ENCODE measurements at places on chromosomes 11 and 22.

- no peak for DNase-seq
Measured at GRCh38 chr22:44523981-44524759, 26.1 kb upstream of the RTL6 start.

DNA sequence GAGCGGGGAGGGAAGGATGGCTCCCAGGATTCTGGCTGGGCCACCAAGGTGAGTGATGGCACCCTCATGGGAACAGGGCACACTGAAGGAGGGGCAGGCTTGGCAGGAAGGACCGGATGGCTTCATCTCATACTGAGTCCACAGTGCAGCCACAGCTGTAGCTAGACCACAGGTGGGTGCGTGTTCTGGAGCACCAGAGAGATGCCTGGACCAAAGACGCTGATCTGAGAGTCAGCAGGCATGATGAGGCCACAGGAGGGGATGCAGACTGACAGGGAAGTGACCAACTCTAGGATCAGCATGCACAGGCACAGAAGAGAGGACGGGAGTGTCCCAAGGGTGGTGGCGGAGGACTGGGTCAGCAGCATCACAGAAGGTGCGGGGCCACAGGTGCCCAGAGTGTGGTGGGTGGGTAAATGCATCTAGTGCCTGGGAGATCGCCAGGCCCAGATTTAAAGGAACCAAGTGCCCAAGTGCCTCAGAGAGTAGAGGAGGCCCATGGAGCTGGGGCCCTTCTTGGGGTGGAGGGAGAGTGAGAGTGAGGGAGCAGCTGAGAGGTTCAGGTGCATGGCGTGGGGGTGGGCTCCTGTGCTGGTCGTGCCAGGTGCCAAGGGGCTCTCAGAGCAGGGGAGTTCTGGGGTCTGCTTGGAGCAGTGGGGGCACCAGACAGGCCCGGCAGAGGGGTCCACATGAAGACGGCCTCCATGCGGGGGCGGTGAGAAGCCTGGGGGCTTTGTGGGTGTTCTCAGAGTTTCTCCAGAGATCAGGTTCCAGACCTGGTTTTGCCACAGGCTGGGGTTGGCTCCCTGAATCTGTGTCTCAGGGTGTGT, 113.7 kb downstream of the CEP164 start:
- no peak for DNase-seq

DNA sequence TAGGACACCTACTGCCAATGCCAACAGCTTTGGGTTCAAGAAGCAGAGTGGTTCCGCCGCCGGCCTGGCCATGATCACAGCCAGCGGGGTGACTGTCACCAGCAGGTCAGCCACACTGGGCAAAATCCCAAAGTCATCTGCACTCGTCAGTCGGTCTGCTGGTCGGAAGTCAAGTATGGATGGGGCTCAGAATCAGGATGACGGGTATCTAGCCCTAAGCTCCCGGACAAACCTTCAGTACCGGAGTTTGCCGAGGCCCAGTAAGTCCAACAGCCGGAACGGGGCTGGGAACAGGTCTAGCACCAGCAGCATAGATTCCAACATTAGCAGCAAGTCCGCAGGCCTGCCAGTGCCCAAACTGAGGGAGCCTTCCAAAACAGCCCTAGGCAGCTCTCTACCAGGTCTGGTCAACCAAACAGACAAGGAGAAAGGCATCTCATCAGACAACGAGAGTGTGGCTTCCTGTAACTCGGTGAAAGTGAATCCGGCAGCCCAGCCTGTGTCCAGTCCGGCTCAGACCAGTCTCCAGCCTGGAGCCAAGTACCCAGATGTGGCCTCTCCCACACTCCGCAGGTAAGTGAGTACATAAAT, 115.1 kb downstream of the DBX1 start:
- DNase-seq: no peak

- no peak for DNase-seq
Measured at GRCh38 chr11:96869207-96869606, 479.4 kb downstream of the JRKL start.

GRCh38 chr11:75189911-75190310, 39.0 kb downstream of the SLCO2B1 start:
- DNase-seq: no peak

DNA sequence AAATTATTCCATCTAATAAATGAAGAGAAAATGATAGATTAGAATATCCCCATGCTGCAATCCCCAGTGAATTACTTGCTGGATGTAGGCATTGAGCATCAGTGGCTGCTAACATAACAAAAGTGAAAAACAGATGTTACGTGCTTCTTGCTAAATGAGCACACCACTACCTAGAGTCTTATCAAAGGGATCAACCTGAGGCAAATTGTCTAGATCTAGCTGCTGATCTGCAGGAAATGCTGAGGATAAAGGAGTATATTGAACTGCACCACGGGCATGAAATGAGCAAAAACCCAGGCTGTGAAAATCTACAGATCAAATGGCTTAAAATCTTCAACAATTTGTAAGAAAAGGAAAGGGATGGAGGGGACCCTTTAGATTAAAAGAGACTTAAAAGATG, 45.3 kb upstream of the SCUBE2 start:
- no peak for DNase-seq

- DNase-seq: no peak
Measured at GRCh38 chr22:20852076-20852475, 6.5 kb downstream of the PI4KA start.

DNA sequence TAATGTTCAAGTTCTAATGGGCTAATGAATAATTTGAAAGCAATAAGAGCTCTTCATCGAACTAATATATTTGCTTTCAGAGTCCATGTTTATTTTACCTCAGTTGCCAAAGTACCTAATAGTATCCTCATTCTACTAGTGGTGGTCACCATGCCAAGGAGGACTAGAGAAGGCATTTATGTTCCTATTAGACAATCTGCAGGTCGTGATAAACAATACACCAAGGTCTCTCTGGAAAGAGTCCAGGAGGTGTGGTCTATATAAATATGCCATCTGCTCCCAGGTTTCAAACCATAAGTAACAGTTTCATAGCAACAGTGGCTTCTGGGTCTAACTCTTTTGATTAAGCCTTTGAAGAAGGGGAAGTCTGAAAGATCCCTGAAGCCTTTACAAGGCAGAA, 42.9 kb downstream of the ARFGAP3 start:
- no peak for DNase-seq

DNA sequence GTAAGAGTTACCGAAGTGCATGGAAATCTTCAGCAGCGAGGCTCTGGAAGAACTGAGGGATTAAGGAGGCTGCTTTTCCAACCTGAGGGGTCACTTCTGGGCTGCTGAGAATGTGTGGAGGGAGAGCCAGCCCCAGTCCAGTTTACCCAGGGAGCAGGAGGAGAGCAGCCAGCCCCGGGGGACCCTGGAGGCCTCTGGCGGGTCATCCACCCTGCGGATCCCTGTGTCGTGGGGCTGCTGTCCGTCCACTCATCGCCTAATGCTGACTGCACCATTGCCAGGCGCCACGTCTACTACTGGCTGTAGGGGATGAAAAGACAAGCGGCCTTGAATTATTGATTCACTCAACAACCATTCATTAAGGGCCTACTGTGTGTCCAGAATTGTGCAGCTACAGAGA, 228.7 kb upstream of the TBCEL start:
- no peak for DNase-seq

DNA sequence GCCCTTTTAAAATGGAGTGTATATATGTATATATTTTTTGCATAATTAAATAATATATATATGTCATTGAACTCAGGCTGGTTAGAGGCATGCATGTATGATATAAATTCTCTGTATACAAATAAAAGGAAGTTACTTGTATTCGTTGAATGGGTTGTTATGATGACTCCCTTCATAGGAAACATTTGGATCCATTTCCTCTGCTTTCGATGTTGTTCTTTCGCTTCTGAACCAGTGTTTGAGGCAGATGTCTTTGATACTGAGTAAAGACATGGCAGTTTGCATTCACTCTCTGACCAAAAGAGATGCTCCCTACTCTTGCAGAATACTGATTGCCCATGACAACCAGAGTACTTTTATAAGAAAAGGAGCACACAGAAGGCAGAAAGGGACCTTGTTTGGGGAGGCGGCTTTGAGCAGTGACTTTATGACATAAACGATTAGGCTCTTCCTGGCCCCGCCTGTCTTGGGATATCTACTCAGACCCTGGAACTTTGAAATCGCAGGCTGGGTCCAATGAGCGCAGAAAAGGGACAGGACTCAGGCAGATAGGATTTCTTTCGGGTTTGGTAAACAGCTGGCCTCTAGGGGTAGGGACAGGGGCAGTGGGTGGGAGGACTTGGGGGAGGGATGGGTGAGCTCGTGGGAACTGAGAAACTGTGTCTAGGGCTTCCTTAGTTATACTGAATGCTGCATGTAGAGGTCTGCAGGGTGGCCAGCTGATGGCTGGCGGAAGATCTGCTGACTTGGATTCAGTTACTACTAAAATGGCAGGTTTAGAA, 23.2 kb downstream of the TIMP3 start:
- no peak for DNase-seq

DNA sequence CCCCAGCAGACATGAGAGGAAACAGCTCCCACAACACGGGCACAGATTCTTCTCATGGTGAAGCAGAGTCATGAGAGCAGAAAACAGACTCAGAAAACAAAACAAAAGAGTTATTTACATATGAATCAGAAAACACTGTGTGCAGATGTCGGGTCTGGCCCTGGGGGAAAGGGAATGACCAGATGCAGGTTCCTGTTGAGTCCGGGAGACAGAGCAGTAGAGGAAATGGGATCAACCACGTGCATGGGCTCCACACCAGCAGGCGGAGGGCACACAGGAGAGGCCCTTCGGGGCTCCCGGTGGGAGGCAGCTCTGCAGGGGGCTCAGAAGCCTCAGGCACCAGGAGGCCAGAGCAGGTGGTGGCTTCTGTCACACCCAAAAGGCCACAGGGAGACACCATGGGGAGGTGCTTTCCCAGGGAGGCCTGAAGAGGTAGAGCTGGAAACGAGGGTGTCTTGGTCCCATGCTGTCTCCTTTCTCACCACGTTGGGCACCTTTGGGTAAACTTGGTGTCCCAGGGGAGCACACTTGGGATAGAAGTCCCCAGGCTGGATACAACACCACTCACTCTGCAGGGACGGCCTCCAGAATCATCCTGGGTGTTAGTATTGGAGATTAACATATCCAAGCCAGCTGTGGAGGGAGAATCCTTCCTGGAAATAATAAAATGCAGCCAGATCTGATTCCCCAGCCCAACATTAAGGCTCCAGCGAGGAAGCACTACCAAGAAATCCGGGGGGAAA, 764.7 kb downstream of the BRD1 start:
- DNase-seq: no peak

GRCh38 chr11:15500643-15501042, 385.9 kb downstream of the INSC start:
- no peak for DNase-seq

- DNase-seq: no peak
Measured at GRCh38 chr22:30047364-30047738, 32.9 kb upstream of the HORMAD2 start.

DNA sequence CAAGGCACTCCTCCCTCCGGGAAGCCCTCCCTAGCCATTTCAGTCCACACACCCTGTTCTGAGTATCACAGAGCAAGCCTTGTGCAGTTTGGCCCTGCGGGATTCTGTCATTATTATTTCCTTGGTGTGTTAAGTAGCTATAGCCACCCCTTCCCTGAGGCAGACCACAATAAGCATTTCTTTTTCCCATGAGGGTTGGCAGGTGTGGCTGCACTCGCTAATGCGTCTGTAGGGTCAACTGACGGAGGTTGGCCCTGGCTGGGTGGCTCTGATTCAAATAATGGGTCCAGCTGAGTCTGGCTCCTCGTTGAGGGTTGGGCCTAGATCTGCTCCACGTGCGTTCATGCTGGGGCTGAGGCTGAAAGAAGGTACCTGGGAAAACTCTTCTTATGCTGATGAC, 5.1 kb downstream of the F2 start:
- no peak for DNase-seq

DNA sequence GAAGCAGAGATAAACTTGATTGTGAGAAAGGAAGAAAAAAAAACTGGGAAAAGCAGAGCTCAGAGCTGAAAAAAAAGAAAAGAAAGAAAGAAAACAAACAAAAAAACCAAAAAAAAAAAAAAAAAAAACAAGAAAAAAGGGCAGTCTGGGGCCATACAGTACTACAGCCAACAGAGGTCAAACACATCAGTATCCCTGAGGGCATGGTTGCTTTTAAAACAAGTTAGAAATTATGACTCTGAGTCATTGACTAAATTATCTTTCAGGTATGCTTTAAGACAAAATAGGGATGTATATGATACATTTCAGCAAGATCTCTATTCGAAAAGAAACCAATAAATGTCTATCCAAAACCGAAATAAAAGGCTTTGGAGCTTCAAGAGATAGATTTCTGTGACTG, 37.1 kb upstream of the TLCD5 start:
- DNase-seq: no peak

GRCh38 chr22:44142421-44143104, 38.2 kb upstream of the PARVG start:
- DNase-seq: no peak

GRCh38 chr11:9139628-9140357, 48.4 kb upstream of the SCUBE2 start:
- DNase-seq: no peak

DNA sequence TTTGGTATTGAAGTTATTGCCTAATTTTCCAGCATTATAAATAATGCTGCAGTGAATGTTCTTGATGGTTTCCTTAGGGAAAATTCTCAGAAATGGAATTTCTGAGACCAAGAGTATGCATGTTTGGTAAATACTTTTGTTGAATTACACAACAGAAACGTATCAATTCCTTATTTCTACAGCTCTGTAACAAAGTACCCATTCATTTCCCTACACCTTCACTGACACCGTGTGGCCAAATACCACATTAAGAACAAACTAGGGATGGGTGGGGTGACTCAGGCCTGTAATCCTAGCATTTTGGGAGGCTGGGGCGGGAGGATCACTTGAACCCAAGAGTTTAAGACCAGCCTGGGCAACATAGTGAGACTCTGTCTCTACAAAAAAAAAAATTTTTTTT, 21.8 kb downstream of the MCAM start:
- DNase-seq: no peak

- no peak for DNase-seq
Measured at GRCh38 chr11:123905826-123906225, 3.9 kb downstream of the OR8D4 start.

- no peak for DNase-seq
Measured at GRCh38 chr11:15288863-15289262, 174.1 kb downstream of the INSC start.

DNA sequence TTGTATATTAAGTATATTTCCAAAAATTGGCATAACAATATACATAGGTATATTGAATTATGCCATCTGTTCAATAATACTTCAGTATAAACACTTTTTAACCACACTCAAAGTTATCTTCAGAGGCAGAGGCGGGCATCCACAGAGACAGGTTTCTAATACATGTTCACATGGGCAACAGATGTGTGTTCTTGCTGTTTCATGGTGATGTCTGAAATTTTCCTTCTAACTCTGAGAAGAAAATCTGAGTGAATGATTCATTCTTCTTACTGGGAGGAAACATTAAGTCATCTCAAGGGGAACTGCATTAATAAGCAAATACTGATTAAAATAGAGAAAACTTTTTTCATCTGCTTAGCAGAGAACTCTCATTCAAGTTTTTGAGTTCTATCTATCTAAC, 1074.5 kb downstream of the LRRC4C start:
- DNase-seq: no peak

DNA sequence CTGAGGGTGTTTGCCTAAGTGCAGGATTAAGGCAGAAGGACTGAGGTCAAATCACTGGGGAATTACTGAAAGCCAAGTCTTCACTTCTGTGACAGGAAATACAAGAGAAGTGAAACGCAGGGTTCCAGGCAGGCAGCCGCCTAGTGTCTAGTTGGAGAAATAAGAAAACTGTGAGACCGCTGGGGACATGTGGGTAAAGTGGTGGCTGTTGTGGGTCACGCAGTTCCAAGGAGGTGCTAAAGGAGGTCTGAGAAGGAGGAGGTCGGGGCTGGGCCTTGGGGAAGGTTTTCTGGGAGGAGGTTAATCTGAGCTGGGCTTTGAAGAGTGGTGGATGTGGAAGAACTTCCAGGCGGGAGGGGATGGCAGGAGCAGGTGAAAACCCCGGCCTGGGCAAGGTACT, 11.2 kb downstream of the MCM5 start:
- no peak for DNase-seq
